Astrocyte of the spinal cord (primary cell): ENCODE measurements at places on chromosomes 1 and 21.
A peak's percentile ranks its signal among the peaks of the same experiment; 100 is the strongest.

- DNase-seq: no peak
Measured at GRCh38 chr1:7838714-7839113, 14.2 kb downstream of the UTS2 start.

DNA sequence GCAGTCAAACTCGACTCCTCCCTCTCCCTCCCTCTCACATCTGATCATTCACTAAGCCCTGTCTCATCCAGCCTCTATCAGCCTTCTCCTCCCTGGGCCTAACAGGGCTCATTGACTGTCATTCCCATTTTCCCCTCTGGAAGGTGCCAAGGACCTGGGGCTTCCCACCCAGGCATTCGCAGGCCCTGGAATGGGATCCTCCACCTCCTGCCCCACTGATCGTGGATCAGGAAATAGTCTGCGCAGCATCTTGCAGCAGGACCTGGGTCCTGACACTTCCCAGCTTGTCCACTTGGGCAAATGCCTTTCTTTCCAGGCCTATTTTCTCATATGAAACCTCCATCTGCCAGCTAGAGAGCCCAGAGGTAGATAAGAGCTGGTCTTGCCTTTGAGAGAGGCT, 71.2 kb upstream of the ZC3H12A start:
- no peak for DNase-seq

DNA sequence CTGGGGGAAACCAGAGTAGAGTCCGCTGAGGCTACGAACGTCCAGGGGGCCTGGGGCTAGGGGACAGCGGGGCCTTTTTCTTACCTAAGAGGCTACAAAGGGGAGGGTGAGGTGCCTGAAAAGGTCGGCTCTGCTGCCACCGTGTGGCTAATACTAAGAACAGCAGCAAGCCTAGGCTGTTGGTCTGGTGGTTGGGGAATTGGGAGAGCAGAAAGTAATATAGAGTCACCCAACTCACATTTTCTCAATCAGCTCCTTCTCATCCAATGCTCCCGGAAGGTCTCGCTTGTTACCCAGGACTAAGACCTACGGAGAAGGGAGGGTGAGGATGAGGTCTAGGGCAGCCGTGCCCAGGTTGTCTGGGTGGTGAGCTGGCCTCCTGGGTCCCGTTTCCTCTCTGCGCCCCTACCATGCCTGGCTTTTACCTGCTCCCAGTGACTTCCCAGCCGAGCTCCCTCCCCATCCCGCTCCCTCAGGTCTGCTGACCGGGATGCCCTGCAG, 9.3 kb downstream of the ARL8A start:
- peak; percentile 59 for DNase-seq

GRCh38 chr1:16181887-16182719, 26.2 kb upstream of the EPHA2 start:
- DNase-seq: peak; percentile 92

- no peak for DNase-seq
Measured at GRCh38 chr1:116754198-116754977, at the start of gene CD2. Gene CD2 (plus strand): TSS chr1:116754430. CDS start chr1:116754493, 63 bp downstream.

DNA sequence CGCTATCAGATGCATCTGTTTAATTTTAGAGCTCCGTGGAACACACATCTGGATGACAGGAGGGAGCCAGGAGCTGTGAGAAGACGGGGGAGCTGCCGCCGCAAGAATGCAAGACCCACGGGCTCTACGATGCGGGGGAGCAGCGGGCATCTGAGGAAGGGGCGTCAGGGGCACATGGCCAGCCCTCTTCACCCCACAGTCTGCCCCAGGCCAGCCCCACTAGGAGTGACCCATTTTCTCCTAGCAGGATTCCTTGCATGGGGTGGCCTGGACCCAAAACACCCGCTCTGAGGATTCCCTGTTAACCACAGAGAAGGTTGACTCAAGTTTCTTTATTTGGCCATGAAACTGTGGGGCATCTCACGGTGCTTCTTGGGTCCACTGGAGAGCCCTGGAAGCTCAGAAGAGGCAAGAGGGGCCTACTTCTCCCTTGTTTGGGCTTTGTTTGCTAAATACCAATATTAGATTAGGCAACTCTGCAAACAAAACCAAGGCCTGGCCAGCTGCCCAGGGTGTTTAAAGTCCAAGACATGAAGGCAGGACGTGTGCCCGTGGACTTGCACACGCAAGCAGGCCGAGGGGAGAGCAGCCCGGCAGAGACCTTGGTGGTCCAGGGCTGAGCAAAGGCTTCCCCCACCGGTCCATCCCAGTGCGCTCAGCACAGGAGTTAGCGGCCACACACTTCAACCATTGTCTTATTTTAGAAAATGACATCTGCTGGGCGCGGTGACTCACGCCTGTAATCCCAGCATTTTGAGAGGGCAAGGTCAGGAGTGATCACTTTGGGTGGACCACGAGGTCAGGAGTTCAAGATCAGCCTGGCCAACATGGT, 89.8 kb downstream of the DHRS3 start:
- peak; percentile 13 for DNase-seq

DNA sequence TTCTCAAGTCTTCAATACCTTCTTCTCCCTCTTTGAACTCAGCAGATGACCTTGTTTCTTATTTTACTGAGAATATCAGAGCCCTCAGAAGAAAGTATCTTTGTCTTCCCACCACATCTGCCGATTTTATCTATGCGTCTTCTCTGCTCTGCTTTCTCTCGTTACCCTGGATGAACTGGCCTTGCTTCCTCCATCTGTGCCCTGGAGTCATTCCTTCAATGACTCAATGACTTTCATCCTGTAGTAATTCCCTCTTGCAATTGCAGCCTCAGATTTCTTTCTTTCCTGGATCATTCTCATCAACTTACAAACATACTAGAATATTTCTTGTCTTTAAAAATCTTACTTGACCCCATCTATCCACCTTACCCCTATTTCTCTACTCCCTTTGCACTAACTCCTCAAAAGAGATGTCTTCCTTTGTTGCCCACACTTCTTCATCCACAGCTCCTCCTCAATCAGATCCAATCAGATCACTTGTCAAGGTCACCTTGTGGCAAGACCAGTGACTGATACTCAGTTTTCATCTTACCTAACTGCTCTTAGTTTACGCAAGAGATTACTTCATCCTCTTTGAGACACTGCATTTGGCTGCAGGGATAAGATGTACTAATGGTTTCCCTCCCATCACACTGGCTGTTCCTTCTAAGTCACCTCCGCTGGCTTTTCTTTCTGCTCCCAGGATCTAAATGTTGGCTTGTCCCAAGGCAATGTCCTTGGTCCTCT, 8.2 kb upstream of the TGFBR3 start:
- no peak for DNase-seq

DNA sequence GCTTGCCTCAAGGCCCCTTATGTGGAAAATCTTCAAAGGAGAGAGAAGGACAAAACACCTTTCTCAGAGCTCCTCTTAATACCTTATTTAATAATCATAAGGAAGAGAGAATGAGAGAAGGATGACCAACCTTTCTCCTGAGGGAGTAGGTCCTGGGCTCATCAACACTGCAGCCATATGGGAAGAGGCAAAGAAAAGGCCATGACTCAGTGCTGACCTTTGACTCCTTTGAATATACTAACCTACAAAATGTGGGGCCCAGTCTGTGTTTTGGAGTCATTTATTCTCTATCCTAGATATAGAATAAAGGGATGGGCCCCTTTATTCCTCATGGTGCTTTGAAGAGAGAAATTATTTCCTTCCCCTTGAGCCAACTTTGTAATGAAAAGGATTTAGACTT, 38.3 kb downstream of the CAMSAP2 start:
- no peak for DNase-seq

- DNase-seq: no peak
Measured at GRCh38 chr1:106254748-106255147, 801.7 kb upstream of the PRMT6 start.

- DNase-seq: no peak
Measured at GRCh38 chr1:203133970-203134725, 6.6 kb downstream of the ADORA1 start.
